ENCODE measurements at places on chromosomes 11 and 22.
A peak's percentile ranks its signal among the peaks of the same experiment; 100 is the strongest.

DNA sequence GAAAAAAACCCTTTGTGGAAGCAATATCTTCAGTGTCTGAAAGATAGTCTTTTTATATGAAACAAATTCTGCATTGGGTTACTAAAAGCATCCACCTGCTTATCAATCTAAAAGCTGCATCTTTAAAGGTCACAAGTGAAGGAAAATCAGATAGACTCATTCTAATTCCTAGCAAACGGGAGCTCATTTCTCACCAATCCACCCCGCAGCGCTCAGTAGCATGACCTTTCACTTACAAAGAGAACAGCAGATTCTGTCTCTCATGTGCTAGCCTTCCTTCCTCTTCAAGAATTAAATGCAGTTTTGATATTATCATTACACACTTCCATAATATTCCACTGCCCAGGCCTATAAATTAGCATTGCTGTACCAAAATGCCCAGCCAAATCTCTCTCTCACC is 212.9 kb downstream of the CADM1 start:
- DNase-seq, result no peak

DNA sequence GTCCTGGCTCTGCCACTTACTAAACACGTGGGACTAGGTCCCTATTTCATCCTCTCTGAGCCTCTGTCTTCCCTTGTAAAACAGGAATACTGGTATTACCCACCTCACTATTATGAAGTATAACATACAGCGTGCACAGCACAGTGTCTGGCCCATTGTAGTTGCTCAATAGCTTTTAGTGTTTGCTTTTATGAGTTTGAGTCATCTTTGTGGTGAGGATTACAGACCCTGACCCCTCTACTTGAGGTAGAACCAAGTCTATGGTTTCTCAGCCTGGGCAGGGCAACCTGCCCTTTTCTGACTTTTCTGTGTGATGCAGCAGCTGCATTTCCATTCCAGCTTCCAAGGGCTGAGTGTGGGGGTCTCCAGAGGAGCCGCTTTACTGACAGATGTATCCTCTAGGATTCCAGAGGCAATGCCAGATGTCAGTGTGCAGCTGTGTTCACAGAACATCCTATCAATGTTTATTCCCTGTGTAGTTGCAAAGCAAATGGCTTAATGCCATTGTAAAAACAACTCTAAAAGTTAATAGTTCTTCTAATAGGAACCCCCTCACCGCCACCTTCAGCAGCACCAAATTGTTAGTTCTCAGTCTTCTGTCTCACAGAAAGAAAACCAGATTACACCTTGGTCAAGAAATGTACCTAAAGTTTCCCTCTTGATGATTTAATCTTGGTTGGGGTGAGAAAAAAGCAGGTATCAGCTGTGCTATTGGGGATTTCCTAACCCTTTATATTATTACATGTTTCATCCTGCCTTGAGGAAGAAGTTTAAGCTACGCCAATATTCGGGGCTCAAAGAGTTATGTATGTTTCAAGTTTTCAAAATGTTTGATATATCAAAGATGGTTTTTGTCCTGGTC is 16.8 kb downstream of the PRR5L start:
- DNase-seq, result no peak

- no peak for DNase-seq
Measured at GRCh38 chr11:115349335-115350017, 154.7 kb downstream of the CADM1 start.

DNA sequence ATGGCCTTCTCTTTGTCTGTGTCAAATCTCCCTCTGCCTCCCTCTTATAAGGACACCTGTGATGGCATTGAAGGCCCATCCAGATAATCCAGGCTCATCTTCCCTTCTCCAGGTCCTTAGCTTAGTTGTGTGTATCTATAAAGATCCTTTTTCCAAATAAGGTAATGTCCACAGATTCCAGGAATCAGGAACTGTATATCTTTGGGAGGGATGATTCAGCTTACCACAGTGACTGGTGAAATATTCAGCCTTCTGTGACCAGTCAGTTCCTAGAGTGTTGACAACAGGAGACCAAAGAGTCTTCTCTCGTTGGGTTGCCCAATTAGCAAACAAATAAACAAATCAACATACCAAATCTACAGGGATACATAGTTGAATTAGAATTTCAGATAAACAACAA is 175.8 kb downstream of the MPPED1 start:
- no peak for DNase-seq

GRCh38 chr22:42610186-42610585 is 4.5 kb downstream of the POLDIP3 start:
- no peak for DNase-seq

- DNase-seq, result no peak
Measured at GRCh38 chr11:131455843-131456704, 85.7 kb downstream of the NTM start.

GRCh38 chr11:77201991-77202841 is 74.2 kb downstream of the MYO7A start:
- no peak for DNase-seq

DNA sequence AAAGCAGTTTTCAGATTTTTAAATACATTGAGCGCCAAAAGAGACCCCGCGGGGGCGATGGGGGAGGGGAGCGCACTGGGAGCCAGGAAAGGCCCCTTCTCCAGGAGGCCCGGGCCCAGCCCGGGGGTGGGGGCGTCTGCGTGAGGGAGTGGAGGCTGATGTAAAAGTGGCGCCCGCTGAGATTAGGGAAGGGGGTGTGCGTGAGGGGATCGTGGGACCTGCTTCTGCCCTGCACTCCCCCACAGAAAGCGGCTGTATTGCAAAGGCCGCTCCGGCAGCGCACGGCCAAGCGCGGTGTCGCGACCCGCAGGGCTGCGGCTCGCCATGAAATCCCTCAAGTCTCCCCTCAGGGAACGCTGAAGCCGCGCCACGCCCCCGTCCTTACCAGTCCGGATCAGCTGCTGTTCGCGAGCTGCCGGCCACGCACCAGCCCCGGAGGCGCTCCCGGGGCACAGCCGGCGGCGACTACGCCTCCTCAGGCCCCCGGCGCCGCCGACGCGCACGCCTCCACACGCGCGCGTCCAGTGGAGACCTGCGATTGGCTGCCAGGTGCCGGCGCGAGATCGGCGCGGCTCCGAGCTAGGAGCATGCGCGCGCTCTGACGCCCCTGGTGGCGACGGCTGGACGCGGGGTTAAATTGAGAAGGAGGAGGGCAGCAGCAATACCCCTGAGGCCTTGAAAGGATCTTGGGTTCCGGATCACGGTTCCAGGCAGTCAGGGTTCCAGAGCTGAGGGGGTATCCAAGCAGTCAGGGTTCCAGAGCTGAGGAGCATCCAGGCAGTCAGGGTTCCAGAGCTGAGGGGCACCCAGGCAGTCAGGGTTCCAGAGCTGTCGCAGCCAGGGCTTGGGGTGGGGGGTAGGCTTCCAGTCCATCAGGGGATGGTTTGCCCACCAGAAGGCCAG is at the start of gene ZNF280B:
TSS of gene ZNF280B (minus strand) at position 469 of the 903 bp plus-strand sequence. CDS start 19,344 bp downstream, outside the sequence.
- peak; percentile 83 for DNase-seq

GRCh38 chr11:60457576-60457975 is 1.9 kb downstream of the MS4A1 start:
- DNase-seq, result no peak

- no peak for DNase-seq
Measured at GRCh38 chr11:1915795-1916131, 3.7 kb upstream of the TNNT3 start.

DNA sequence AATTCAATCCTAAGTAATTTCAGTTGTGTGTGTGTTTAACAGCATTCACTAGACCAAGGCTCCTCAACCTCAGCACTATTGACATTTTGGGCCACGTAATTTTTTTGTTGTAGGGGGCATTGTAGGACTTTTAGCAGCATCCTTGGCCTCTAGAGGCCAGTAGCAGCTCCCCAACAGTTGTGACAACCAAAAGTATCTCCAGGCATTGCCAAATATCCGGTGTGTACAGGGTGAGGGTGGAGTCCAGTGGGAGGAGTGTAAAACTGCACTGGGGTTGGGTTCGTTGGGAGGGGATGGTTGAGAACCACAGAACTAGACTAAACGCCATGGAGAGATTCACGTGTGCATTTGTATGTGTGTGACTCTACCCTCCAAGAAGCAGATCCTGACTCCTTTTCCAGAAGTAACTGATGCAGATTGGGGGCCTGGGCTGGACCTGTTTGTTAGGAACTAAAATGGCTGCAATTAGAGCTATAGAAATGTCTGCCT is 5.9 kb upstream of the PHF21A start:
- peak; percentile 21 for DNase-seq

DNA sequence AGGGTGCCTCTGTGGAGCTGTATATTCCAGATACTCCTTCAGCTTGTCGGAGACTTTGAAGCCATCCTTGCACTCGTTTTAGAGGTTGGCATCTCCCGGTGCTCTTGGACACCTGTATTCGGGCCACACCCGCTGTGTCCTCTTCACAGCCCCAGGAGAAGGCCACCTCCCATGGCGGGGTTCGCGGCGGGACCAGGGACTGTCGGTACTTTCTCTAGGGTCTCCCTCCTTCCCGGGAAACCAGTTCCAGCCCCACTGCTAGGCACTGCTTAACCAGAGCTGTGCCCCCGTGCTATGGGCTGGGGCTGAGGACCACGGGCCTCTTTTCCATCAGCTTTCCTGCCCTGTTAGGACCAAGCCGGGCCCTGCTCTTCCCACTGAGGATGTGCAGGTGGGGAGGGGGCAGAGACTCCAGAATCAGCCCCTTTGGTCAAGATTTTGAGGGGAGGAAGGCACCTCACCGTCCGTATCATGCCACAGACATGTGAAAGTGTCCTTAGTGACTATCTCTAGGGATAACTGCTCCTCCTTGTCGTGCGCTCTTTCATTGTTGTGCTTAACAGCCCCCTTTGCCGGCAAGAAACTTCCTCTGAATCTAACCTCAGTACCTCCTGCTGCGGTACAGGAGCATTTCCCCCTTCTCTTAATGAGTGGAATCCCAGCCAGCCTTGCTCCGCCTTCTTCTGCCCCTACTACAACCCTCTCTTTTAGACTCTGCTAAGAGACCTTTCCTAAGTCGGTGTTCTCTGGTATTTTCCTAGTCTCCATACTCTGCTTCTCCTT is 1.2 kb upstream of the B3GAT1 start:
- DNase-seq, result no peak

DNA sequence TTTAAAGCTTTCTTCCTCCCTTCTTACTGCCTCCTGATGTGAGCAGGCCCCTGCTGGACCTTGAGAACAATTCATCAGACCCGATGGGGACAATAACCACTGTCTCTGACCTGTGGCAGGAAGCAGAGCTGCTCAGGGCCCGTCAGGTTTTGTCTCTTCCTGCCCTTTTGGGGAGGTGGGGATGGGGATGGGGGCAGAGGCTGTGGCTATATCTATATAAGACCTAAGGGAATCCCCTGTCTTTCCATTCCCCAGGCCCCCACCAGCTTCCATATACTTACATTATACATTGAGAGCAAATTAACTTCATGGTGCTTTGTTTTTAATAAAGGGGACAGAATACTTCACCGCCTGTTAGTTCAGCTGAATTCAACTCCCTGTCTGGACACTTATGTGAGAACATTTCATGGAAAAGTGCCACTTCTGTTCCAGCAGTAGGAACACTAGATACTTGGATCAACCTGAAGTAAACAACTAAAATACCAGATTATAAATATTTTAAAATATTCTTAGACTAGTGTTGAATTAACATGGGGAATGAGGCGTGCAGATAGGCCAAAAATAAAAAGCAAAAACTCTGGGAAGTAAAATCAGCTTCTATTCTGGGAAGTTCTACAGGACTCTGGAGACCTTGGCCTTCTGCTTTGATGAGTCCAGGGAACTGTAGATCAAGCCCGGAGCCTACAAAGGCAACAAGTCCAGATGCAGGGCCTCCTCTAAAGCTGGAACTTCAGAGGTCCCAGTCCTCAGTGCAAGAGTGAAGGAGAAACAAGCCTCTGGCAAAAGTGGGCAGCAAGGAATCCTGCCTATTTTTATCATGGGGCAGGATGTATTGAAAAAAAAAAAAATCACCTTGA is 11.1 kb downstream of the ZP1 start:
- DNase-seq, result no peak

- no peak for DNase-seq
Measured at GRCh38 chr11:115710980-115711379, 206.8 kb upstream of the CADM1 start.

DNA sequence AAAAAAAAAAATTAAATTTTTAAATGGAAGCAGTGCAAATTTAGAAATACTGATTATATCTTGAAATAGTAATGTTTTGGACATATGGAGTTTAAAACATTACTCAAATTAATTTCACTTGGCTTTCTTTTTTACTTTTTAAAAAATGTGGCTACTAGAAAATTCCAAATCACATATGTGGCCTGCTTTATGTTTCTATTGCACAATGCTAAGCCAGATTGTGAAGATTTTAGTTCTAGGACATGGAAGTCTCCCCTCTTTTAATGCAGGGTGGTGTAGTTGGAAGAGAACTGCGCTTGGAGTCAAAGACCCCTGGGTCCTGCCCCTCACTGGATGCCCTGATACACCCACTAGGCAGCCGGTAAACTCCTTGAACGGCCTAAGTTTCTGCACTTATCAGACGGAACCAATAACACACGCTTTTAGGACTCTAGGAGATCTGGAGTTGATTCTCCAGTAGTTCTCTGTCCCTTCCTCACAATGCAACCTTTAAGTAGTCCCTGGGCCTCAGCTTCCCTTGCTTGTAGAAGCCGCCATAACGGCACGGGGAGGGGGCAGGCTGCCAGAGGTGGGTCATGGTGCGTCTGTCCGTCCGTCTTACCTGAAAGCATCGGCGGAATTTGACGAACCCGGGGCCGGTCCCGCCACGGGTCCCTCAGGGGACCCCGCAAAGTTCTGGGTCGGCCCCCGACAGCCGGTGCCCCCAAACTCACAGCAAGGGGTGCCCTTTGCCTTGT is 505 bp downstream of the FAM227A start:
- DNase-seq, result no peak

DNA sequence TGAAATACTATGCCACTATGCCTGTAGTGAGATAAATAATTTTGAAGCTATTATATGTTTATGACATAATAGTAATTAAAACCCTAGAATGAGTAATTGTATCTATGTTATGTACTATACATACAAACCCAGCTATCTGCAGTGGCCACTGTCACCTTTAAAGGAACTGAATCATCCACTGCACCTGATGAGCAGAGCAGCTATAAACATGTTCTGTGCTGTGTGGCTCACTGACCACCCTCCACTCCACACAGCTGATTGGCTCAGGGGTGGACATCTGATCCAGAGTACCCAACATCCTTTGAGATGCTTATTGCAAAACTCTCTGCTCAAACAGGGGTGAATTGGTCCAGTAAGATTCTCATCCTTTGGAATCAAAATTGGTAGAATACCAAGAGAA is 19.2 kb upstream of the RRAS2 start:
- DNase-seq, result no peak

DNA sequence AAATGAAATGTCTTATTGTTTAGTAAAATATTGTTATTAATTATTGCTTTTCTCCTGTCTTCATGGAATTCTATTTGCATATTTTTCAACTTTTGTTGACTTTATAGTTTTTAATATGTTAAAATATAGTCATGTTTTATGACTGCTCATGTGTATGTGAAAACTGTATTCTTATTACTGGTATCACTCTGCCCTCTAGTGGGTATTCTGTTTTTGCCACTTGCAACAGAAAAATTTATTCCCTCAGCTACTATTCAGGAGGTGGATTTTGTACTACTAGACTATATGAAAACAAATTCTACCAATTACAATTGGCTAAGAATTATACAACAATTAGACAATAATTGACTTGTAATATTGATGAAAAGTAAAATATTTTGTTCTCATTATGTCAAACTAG is 45.0 kb downstream of the OR4C6 start:
- no peak for DNase-seq
